NCI-H446 treated with DMSO at 0.1 percent for 48 hours (cell line): ENCODE measurements at places on chromosomes 16 and 17.

DNA sequence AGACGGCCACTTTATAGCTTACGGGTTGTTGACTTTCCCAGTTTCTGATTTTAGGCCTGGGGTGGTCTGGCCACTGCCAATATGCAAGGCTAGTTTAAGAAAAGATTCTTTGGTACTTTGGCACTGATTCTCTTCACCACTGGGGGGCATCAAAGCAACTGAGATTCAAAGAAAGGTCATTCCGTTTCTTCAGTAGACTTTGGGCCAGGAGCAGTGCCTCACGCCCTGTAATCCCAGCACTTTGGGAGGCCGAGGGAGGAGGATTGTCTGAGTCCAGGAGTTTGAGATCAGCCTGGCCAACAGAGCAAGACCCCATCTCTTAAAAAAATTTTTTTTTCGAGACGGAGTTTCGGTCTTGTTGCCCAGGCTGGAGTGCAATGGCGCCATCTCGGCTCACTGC lies 53.0 kb downstream of the RPA1 start:
- no peak for DNase-seq

- no peak for DNase-seq
Observed at GRCh38 chr16:81521141-81521626, 76.6 kb downstream of the CMIP start.

DNA sequence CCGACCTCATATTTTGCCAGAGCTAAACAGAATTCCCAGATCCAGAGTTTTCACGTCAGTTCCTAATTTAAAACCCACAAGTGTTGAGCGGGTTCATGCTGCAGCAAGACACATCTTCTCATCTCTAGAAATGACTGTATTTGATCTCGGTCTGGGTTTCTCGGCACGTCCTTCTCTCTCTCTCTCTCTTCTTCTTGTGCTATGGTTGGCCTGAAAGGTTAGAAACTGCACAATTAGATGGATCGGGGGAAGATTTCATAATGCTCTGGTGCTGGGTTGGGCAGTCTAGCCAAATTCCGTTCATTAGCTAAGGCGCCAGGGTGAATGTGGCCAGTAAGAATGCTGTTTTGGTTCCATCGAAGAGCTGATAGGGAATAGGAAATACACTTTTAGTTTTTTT lies 158.9 kb upstream of the NOG start:
- DNase-seq = no peak

GRCh38 chr16:86072328-86073102 lies 173.6 kb downstream of the IRF8 start:
- no peak for DNase-seq

DNA sequence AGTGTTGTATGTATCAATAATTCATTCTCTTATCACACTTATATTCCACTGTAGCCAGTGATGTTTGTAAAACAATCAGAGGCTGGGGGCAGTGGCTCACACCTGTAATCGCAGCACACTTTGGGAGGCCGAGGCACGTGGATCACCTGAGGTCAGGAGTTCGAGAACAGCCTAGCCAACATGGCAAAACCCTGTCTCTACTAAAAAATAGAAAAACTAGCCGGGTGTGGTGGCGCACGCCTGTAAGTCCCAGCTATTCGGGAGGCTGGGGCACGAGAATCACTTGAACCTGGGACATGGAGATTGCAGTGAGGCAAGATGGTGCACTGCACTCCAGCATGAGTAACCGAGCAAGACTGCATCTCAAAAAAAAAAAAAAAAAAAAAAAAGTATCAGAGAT lies 217.0 kb downstream of the CPPED1 start:
- DNase-seq = no peak

GRCh38 chr17:72603420-72604242 lies 482.8 kb downstream of the SOX9 start:
- no peak for DNase-seq

GRCh38 chr17:39929646-39930407 lies 2.3 kb downstream of the LRRC3C start:
- DNase-seq = no peak

DNA sequence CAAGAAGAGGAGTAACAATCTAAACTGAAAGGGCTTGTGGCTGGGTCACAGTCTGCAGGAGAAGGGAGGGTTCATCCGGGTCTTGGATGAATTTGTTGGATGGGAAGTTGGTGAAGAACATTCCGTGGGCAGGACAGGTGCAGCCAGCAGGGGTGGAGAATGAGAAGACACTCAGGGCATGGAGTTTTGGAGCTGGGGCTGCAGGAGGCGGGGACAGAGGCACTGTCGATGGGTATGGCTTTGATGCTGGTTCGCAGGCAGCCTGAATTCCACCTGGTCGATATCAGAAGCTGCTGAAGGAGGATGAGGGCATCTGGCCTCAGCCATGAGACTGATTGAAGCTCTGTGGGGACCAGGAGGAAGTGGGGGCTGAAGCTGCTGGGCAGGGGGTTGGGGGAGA lies 36.1 kb upstream of the CBFA2T3 start:
- no peak for DNase-seq

- no peak for DNase-seq
Observed at GRCh38 chr17:12088035-12088434, 67.4 kb downstream of the MAP2K4 start.

GRCh38 chr17:27390540-27390939 lies 65.7 kb upstream of the KSR1 start:
- DNase-seq = no peak

DNA sequence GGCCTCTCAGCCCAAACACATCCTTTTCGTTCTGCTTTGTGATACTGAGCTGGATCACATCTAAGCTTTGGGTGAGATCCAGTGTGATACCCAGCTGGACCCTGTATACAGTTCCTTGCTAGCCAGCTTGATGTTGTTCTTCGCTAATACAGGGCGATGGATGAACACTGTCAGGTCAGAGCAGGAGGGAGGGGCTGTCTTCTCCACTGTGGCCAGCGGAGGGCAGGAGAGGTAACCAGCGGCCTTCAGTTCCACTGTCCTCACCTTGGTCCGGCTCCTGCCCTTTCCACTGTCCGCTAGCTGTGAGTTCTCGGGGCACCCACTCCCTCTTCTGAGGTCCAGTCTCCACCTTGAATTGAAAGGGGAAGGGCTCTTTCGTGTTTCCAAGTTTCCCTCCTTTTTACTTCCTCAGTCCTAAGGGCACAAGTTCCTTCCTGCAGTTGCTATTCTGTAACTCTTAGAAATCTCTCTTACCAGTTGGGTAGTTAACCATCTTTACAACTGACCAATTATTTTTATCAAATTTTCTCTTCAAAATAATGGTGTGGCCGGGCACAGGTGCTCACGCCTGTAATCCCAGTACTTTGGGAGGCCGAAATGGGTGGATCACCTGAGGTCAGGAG lies 3.0 kb upstream of the ZNF213 start:
- DNase-seq = no peak

DNA sequence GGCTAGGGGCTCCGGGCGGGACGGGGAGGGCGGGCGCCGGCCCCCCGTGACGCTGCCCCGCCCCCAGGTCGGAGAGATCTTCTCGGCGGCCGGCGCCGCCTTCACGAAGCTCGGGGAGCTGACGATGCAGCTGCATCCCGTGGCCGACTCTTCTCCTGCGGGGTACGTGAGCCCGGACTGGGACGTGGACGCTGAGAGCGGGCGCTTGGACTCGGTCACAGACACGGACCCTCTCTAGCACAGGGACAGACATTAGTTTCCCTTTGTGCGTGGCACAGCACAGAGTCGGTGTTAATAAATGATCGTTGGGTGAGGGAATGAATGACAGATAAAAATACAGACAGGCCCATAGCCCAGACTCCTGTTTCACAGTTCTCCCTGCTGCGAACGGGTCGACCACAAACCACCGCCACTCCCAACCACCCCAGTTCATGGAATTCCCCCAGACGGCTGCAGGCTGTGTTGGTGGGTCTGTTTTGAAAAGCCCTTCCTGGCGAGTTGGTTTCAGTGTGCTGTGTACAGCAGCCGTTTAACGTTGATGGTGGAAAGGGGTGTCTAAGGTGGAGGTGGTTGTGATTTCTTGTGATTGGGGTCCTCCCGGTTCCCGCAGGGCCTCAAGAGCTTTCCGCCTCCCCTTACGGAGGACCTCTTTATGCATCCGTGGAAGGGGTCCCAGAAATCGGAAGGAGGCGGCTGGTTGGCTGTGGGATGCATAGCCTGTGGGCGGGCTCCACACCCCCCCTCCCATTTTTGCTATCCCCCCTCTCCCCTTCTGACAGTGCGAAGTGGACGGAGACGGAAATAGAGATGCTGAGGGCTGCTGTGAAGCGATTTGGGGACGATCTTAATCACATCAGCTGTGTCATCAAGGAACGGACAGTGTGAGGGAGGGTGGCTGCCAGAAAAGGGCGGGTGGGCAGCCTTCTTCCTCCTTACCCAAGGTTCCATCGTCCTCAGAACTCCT lies 2.9 kb downstream of the RNASEK start:
- no peak for DNase-seq

GRCh38 chr17:8120520-8121406 lies 2.4 kb upstream of the ALOXE3 start:
- peak; percentile 60 for DNase-seq

DNA sequence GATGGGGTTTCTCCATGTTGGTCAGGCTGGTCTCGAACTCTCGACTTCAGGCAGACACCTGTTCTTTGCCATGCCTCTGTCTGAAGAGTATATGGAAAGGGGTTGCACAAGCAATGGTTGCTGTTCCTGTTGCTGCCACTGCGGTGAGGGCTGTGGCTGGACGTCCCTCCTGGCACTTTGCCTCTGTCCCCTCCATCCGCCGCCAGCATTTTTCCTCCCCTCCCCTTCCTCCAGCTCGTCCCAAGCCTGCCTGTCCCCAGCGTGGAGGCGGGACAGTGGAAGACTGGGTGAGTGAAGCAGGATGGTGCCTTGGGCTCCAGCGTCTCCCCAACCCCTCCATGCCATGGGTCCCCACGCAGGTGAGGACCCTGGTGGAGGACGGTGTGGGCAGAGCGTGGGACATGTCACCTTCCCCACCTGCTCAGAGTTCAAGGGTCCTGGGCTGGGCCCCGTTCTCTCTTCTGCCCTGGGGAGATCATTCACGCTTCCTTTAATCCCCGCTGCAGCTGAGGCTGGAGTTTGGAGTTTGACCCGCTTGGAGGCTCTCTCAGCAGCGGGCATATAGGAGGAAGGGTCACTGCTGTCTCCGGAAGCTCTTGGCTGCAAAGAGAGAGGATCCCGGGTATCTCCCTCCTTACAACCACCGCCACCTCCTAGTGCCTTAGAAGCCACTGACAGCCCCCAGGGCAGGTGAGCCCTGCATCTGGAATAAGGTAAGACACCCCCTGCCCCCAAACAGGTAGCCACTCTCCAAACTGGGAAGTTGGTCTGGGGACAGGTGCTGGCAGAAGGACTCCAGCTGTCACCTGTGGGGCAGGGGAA lies at the start of gene SLC5A11:
Gene SLC5A11 (plus strand): TSS at position 238 of the 822 bp plus-strand sequence. CDS start 12,681 bp downstream, outside the sequence.
- DNase-seq = no peak

GRCh38 chr17:37176723-37177122 lies 199.1 kb upstream of the C17orf78 start:
- no peak for DNase-seq

- DNase-seq = peak; percentile 86
Observed at GRCh38 chr17:57084802-57085447, at the start of gene AKAP1. Gene AKAP1 (plus strand): TSS chr17:57085246. CDS start chr17:57105465, 20,219 bp downstream.

DNA sequence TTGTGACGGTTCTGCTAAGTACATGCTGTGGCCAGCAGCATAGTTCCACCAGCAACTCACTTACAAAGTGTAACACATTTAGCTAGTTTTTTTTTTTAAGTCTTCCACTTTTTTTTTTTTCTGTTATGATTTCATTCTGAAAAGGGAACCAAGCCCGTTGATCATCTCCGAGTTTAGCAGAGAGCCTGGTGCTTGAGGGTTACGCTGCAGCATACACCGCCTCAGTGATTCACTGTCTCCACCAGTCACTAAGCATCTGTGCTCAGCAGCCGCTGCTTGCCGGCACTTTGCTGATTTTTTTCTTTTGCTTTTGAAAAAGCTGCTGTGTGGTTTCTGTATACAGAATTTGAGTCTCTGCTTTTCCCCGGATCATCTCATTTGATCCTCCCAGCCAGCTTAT lies 194.5 kb upstream of the CDH13 start:
- no peak for DNase-seq

GRCh38 chr16:3669082-3669481 lies 14.6 kb downstream of the DNASE1 start:
- DNase-seq = no peak

DNA sequence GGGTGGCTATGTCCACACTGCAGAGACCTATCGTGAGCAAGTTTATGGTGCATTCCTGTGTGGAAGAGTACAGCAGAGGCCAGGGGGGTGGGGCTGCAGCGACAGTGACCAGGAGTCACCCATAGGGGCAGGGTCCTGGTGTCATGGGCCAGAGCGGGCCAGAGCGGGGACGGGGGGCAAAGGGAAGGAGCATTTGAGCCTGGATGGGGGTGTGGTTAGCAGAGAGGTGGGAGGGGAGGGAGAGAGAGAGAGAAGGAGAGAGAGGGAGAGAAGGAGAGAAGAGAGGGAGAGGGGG lies 17.8 kb downstream of the JPH3 start:
- no peak for DNase-seq

GRCh38 chr16:85374571-85374872 lies 238.6 kb upstream of the GSE1 start:
- no peak for DNase-seq

DNA sequence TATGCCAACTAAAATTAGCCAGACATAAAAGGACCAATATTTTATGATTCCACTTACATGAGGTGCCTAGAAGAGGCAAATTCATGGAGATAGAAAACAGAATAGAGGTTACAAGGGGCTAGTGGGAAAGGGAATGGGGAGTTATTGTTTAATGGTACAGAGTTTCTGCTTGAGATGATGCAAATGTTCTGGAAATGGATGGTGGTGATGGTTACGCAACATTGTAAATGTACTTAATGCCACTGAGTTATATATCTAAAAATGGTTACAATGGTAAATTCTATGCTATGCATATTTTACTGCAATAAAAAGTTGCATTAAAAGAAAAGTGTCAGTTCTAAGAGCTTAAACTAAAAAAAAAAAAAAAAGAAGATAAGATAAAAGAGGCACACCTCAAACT lies 17.9 kb downstream of the MT1X start:
- no peak for DNase-seq

DNA sequence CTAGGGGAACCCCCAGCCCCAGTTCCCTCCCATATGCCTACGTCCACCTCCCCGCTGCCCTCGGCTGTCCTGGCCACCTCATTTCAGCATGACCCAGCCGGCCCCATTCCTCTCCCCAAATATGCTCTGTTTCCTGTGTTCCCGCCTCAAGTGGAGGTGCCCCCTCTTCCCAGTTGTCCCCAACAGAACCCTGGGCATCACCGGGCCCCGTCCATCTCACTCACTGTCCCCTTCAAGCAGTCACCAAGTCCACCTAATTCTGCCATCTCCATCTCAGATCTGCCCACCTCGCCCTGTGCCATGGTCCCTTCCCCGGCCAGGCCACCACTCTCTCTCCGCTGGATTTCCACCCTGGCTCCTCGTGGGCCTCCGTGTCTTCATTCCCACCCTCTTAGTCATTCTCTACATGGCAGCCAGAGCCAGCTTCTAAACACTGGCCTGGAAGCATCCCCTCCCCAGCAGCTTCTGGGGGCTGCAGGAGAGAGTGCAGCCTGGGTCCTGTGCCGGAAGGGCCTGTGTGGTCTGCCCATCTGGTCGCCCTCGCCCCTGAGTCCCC lies 12.8 kb downstream of the CDK3 start:
- no peak for DNase-seq
